ENCODE measurements at places on chromosomes 5 and 9.

- DNase-seq, result no peak
Measured at GRCh38 chr5:66209794-66210193, 65.7 kb downstream of the SREK1 start.

DNA sequence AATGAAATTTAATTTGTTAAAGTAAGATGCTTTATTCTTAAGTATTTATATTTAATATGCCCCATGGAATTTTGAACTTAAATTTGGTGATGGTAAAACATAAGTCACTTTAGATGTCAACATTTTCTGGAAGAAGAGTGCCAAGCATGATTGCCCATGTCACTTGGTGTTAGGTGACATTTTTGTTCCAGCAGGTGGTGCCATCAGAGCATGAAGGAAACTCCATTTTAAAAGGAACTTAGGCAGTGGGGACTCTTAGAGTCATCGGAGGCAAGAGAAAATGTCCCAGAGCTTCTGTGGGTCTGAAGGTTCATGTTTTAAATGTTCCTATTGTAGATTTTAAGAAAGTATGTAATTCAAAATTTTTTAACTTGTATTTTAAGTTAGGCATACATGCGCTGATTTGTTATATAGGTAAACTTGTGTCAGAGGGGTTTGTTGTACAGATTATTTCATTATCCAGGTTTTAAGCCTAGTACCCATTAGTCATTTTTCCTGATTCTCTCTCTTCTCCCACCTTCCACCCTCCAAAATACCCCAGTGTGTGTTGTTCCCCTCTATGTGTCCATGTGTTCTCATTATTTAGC lies 789.3 kb downstream of the SEMA5A start:
- peak; percentile 65 for DNase-seq

DNA sequence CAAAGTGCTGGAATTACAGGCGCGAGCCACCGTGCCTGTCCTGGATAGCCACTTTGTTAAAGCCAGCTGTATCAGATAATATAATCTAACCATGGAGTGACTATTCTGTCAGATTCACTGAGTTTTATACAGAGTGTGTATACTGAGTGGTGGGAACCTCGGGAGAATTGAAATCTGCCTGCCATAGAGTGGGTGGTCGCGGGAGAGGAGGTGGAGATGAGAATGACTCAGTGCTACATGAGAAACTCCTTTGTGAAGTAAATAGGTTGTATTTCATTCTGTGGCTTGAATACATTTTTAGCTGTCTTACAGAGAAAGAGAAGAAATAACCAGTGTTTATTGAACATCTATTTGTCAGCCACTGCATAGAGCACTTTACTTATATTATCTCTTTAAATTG lies 26.4 kb downstream of the ATP6V0E1 start:
- peak; percentile 24 for DNase-seq

- no peak for DNase-seq
Measured at GRCh38 chr9:107438211-107439031, 51.1 kb downstream of the KLF4 start.

Data from brain microvascular endothelial cell (primary cell).